ENCODE measurements at places on chromosomes 6 and 20.

GRCh38 chr6:33692760-33693158 lies 18.7 kb downstream of the UQCC2 start:
- peak; percentile 70 for DNase-seq

DNA sequence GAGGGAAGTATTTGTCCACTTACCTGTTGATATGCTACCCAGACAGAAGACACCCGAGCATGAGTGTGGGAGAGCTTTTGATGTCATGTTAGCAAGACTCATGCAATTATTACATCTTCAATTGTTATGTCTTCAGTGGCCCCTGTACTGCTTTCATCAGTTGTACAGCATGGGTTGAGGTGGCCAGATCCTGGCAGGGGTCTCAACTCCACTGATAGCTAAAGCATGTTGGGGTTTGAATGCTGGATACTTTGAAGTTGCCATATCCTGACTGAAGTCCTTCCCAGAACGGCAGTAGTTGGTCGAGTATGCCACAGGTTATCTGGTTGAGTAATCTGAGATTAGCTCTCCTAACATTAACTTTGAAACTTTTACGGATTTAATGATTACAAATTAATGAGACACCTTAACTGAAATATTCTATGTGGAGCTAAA lies 46.7 kb downstream of the LRRN4 start:
- DNase-seq, result no peak

DNA sequence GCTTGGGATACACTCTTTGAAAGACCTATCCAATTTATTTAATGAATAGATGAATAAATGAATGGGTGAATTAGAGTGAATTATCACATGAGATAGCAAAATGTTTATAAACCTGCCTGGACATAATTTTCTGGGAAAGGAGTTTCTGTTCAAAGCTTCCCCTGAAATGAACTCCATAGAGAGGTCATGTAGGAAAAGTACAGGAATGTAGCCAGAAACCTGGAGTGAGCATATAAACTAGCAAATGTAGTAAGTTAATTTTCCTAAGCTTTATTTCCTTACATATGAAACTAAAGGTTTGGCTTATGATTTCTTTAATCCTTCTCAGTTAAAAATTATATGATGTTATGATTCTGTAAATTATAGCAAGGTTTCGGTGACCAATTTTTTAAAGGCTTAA lies 380.3 kb upstream of the RSPO3 start:
- no peak for DNase-seq

DNA sequence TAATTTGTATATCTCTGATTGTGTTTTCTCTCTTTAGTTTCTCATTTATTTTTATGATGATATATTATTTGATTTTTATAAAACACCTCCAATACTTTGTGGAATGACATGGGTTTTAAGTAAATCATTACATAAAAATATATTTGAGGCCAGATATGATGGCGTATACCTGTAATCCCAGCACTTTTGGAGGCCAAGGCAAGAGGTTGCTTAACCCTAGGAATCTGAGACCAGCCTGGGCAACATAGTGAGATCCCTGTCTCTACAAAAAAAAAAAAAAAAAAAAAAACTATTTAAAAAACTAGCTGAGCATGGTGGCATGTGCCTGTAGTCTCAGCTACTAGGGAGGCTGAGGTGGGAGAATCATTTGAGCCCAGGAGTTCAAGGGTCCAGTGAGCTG lies 87.3 kb downstream of the BMP6 start:
- no peak for DNase-seq

DNA sequence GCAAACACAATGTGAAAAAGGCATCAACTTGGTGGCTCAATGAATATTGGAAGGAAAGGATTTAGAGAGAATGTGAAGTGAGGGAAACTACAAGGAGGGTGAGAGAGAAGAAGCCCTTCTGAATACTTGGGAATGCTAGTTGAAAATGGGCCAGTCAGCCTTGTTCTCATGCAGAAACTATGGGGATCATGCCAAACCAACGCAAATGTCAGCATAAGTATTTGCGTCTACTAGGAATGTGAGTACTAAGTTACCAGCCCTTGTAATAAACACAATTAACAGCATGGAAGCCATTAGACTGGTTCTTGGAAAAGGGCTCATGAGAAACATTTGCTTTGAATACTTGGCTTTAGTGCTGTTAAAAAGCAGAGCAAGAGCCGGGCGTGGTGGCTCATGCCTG lies 54.9 kb upstream of the AIG1 start:
- DNase-seq, result no peak

Data from CD4-positive, alpha-beta T cell treated with Interleukin-1 beta for 1 hour (primary cell).